ENCODE measurements at places on chromosomes 2 and 18. TPM values are rescaled to one million over a fixed set of nuclear protein-coding genes. Genes with fewer than 3 reads are reported as not detected.
A peak's percentile ranks its signal among the peaks of the same experiment; 100 is the strongest.

- H3K27me3 ChIP-seq: no peaks in the 10 kb centered on the region
- H3K4me1 ChIP-seq: no peaks in the 10 kb centered on the region
- H3K36me3 ChIP-seq: no peaks in the 10 kb centered on the region
- DNase-seq: no peak
- H3K4me3 ChIP-seq: no peak overlapping the region
Measured at GRCh38 chr2:180306346-180306745, 299.2 kb upstream of the CWC22 start.

DNA sequence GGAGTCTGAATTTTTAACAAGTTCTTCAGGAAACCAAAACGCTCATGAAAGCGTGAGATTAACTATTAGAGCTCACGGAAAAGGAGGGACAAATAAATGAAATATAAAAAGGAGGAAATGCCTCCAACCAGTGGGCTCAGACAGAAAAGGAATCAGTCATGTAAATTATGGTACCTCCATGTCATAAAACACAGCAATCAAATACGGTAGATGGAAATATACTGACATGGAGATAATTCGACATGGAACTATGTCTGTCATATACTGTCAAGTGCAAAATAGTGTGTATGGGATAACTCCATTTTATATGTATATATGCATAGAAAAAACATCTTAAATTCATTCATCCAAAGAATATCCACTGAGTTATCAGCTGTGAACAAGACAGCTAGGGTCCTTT, 25.9 kb upstream of the CTLA4 start:
- no peaks in the 10 kb centered on the region for H3K4me1 ChIP-seq
- no peak overlapping the region for H3K27ac ChIP-seq
- no peak overlapping the region for H3K4me3 ChIP-seq
- H3K27me3 ChIP-seq: peaks cover 12% of the 10 kb centered on the region
- no peak for DNase-seq
- no peaks in the 10 kb centered on the region for H3K36me3 ChIP-seq

DNA sequence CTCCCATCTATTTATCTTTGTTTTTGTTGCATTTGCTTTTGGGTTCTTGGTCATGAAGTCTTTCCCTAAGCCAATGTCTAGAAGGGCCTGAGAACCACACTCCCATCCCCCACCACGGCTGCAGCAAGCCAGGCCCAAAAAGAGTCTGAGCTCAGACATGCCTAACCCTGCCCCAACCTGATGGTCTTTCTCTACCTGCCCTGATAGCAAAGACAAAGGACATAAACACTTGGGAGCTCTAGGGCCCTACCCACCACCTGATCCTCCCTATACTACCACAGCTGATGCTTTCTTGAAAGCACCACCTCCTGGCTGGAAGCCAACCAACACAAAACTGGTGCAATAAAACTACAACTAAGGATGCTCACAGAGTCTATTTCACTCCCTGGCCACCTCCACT, 233.4 kb downstream of the WDR7 start:
- no peaks in the 10 kb centered on the region for H3K4me1 ChIP-seq
- no peak for DNase-seq
- H3K27me3 ChIP-seq: no peaks in the 10 kb centered on the region
- H3K36me3 ChIP-seq: no peaks in the 10 kb centered on the region
- H3K27ac ChIP-seq: no peak overlapping the region

- no peaks in the 10 kb centered on the region for H3K36me3 ChIP-seq
- no peak overlapping the region for H3K27ac ChIP-seq
- H3K4me3 ChIP-seq: no peak overlapping the region
- no peaks in the 10 kb centered on the region for H3K4me1 ChIP-seq
Measured at GRCh38 chr18:12017081-12017480, 35.8 kb downstream of the IMPA2 start.

DNA sequence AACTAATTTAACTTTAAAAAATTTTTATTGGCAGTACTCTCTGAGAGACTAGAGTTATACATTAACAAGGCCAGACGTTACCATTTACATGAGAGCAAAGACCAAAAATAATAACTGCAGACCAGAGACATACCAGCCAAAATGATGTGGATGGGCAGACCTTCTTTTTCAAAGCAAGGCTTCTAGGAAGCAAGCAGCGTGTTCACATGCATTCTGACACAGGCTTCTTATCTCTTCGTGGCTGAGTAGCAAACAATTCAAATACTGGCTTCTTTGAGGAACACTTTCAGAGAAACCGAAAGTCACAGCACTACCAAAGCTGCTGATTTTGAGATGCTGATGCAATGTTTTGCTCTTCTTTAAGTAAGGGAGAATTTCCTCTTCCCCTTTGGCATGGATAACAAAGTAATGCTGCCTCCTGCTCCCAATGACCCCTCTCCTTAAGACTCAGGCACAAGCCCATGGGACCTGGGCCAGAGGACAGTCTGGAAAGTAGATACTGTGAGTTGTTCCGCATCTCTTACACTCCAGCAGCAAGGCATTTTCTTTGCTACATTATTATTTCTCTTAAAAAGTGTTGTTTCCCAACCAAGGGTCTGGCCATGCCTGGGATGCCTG, 181.9 kb downstream of the MREG start:
- H3K27ac ChIP-seq: no peak overlapping the region
- peaks cover 11% of the 10 kb centered on the region for H3K4me1 ChIP-seq
- no peak overlapping the region for H3K4me3 ChIP-seq
- no peak for DNase-seq

DNA sequence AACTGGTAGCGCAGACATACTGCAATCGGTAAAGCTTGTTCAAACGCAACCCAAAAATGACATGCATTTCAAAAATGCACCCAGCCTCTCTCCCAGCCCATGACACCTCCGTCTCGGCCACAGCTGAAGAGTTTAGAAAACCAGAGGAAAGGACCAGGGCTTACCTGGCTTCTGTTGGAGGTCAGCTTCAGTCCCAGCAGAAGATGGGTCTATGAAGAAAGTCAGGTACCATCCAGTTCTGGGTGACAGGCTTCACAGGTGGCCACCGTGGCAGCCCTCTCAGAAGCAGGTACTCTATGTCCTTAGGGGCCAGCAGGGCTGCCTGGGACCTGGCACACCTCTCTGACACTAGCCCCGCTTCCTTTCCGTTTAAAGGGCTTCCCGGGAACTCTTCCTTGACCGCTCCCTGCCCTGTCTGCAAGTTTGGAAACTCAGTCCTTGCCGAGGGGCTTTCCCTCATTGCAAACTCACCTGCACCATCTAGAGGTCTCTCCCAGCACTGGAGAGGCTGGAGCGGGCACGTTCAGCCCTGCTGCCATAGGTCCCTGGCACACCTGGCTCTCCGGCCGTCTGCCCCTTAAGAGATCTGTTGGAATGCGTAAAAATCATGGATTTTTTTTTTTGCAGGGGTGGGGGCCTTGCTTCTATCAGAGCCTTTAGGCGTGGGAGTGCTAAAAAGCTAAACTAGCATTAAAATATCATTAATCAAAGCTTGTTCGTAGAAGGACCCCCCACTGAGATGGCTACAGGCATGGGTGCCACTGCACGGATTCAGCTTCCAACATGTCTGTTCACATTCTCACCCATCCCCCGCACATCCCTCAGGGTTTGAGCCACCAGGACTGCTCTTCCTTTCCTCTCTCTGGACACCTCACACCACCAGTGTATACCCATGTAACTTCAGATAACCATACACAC, at the start of gene EDAR:
Gene EDAR (minus strand): TSS at position 425 of the 918 bp plus-strand sequence. CDS start 58,206 bp downstream, outside the sequence.
- H3K36me3 ChIP-seq: no peaks in the 10 kb centered on the region
- H3K27ac ChIP-seq: no peak within 1 kb of the TSS
- no peaks in the 10 kb centered on the region for H3K4me1 ChIP-seq
- peak; percentile 57 for DNase-seq
- H3K4me3 ChIP-seq: peak within 1 kb of the TSS; percentile 26

- H3K27me3 ChIP-seq: no peaks in the 10 kb centered on the region
- H3K4me3 ChIP-seq: no peak overlapping the region
- H3K27ac ChIP-seq: no peak overlapping the region
- H3K36me3 ChIP-seq: no peaks in the 10 kb centered on the region
- no peak for DNase-seq
- no peaks in the 10 kb centered on the region for H3K4me1 ChIP-seq
Measured at GRCh38 chr18:25134861-25135260, 217.1 kb downstream of the ZNF521 start.

FAP gene
- not detected for total RNA-seq

DNA sequence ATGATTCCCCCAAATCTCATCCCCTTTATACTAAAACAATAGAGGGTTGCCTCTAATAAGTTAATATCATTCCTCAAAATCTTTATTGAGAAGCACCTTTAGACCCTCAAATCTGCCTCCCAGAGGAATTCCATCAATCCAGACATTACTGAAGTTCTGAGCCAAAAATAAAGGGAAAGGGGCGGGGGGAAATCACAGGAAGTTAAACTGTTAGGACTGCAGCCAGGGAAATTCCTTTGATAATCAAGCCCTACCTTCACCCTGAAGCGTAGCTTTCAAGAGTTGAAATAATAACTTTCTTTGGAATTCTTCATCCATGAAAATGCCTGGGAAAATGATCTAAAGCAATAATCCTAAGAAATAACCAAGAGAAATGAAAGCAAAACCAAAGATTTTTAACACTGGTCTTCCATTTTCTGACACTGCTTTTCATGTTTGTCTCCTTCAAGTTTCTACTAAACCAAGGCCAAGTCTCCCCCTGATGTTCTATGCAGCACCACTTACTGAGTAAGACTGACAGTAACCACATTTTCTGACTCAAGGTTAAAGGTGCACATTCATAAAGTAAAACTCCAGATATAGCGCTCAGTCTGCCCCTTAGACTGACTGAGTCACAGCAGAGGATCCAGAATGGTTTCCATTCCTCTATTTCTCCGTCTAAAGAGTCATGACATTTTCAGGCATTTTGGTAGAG, 78.2 kb downstream of the TCF4 start:
- H3K27me3 ChIP-seq: no peaks in the 10 kb centered on the region
- H3K4me1 ChIP-seq: no peaks in the 10 kb centered on the region

DNA sequence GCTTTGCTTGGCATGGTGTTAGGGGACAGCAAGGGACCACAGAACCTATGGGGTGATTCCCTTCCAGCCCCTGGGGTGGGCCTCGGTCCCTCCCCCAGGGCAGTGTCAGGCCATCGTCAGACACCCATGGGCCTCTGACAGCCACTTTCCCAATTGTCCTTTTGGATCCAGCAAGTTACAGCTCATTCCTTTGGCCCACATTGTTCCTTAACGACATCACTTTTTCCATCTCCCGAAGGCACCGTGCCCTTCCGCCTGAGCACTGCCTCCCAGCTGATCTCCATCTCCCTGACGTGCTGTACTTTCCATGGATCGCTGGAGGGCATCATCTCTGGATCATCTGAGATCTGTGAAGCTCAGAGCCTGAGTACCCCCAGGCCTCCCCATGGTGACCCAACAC, 10.4 kb upstream of the KCNK3 start:
- no peak overlapping the region for H3K27ac ChIP-seq
- no peak overlapping the region for H3K4me3 ChIP-seq
- H3K4me1 ChIP-seq: no peaks in the 10 kb centered on the region
- DNase-seq: no peak
- H3K36me3 ChIP-seq: no peaks in the 10 kb centered on the region
- H3K27me3 ChIP-seq: no peaks in the 10 kb centered on the region

GAL3ST2 gene
- 0.44 TPM for total RNA-seq

GRCh38 chr18:39166776-39167175, 1601.2 kb upstream of the CELF4 start:
- DNase-seq: no peak
- no peaks in the 10 kb centered on the region for H3K27me3 ChIP-seq
- no peaks in the 10 kb centered on the region for H3K36me3 ChIP-seq
- H3K4me3 ChIP-seq: no peak overlapping the region

Data from HCT116 (cell line).